NCI-H187 (cell line): ENCODE measurements at places on chromosomes 12 and 14.

- DNase-seq = no peak
Measured at GRCh38 chr12:132801741-132802140, 26.9 kb downstream of the GOLGA3 start.

DNA sequence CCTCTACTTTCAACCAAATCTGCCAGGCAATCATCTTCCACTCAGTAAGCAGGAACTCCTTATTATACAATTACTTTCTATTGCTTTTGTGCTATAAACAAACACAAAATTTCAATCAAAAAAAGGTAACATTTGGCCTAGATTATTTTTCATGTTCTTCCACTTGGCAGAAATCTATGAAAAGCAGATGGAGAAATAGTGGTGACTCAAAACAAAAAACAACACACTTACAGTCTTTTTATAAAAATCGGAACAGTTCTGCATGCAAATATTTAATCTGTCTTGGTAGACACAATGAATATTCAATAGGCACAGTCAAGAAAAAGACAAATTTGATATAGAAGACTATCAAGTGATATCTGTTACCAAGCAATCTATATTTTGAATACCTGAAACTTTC, 376.8 kb downstream of the RPS29 start:
- DNase-seq = no peak

GRCh38 chr14:34056046-34056445, 105.2 kb upstream of the EGLN3 start:
- DNase-seq = no peak

DNA sequence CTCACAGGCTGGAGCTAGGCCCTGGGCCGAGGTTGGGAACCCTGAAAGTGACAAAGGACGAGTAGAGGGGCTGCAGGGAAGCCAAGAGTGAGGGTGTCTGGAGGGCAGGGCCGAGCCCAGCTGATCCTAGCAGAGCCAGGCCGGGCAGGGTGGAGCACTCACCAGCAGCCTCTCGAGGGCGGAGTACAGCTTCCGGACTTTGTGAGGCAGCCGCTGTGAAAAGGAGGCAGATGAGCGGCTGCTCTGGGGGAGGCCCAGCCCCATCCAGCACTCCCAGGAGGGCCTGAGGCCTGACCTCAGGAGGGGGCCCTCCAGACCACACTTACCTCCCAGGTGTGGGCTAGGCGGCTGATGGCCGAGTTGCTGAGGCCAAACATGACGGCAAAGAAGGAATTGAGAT, 14.7 kb upstream of the ENDOU start:
- no peak for DNase-seq

GRCh38 chr12:2137711-2138110, 84.9 kb downstream of the CACNA1C start:
- DNase-seq = no peak

DNA sequence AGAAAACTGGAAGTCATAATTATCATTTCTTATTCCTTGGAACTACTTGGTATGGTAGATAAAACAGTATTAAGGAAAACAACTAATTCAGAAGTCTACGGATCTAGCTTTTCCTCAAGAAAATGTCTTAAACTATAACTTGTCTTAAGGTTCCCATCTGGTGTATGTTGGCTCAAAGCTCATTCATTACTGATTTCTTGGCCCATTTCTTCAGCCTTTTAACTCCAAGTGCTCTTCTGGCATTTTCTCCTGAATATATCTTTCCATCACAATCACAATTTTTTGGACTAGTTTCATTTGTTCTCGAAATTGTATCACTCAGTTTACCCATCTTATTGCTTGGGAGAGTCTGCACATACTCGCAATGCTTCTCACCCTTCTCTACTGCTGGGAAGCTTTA, 150.1 kb downstream of the C12orf50 start:
- DNase-seq = no peak

GRCh38 chr12:113634474-113634873, 162.8 kb upstream of the LHX5 start:
- no peak for DNase-seq

DNA sequence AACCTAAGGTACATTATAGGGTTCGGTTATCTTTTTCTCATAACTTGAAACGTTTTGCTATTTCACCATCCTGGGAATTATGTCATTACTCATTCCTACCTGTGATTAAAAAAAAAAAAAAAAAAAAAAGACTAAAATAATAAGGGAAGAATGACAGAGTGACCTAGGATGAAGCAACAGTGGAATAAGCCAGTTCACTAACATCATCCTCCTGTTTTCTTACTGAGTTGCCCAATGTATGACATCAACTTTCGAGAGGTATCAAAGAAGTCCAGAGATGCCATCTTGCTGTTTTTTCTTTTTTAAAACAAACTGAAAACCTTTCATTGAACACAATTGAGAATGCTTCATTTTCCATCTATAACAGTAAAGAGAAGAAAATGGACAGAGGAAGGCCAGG, 42.8 kb downstream of the AMN start:
- DNase-seq = no peak

GRCh38 chr12:95173392-95174251, 43.6 kb downstream of the FGD6 start:
- no peak for DNase-seq

DNA sequence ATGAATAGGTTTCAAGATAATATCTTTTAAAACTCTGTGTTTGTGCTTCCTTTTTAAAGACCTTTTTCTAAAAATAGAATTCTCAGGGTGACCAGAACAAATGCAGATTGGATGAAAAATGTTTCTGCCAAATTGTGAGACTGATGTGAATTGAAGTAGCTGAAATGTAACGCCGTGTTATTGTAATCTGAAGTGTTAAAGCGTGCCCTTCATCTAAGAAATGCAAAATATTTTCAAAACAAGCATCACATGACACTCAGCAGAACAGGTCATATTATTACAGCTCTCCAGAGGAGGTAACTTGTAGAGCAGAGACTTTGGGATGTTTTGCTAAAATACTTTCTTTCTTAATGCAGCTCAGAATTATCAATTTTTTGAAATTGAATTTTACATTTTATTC, 90.0 kb upstream of the PLEKHA5 start:
- no peak for DNase-seq

DNA sequence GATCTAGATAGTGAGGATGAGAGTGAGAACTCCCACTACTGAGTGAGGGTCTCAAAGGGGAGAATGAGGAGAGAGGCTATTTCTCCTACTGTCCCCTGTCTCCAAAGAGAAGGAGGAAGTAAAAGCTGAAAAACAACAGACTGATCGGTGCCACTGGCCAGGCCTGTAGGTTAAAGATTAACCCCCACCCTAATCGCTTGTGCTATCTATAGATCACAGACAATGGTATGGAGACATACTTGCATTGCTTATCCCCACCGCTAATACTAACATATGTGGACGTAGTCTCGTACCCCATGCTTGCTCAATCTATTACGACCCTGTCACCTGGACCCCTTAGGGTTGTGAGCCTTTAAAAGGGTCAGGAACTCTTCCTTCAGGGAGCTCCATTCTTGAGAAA, 777.9 kb upstream of the TMEM132C start:
- DNase-seq = no peak

DNA sequence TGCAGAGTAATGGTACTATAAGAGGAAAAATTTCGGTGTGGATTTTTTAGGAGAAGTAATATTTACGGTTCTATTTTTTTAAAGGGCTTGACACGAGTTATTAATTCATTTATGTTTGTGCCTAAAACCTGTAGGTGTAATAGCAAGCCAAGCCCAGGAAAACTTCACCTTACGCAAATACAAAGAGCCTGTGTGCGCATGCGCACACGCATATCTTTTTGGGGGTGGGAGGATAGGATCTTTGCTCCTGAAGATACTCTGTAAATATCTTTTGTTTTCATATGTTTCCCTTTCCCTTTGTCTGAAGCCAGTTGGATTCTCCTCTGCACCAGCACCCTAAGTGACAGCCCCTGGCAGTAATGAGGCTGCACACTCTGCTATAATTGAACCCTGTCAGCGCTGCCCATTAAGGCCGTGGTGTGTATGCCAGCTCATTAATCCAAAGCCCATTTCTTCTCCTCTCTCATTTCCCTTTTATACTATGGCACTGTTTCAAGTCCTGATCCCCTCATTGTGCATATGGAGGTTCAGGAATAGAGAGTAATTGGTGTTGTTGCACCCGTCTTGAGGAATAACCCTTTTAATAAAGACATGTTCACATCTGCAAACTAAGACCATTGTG, 327.2 kb upstream of the E2F7 start:
- no peak for DNase-seq

DNA sequence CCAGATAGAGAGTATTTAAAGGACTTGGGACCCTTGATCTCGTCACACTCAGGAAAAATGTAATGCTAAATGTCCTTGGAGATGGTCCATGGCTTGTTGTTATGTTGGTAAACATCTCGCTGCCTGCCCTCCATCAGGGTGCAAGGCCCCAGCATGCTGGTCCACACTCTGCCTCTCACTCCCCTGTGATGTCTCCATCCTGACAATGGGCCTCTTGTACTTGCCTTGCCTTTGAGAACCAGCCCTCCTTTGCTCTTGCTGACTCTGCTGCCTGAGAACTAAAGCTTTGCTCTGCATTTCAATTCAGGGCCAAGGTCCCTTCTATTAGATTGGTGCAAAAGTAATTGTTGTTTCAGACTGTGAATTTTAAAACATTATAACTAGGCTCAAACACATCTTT, 131.0 kb upstream of the LMNTD1 start:
- DNase-seq = no peak

DNA sequence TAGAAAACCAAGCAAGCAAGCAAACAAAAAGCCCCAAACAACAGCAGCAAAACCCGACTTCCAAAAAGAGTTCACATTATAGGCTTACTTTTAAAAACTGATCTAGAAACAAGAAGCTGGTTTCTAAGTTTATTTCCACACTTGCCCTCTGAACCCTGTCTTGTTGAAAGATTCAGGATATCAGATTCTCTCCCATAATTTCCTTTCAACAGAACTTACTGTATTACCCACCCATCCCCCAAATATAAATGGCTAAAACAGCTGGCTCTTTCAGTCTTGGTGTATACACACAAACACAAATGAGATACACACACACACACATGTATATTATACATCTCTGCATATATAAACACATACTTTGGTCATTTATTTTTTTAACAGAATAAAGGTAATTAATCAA, 460.9 kb downstream of the ZFP36L1 start:
- no peak for DNase-seq

- DNase-seq = no peak
Measured at GRCh38 chr14:104282332-104283196, 144.2 kb downstream of the KIF26A start.

GRCh38 chr14:64502887-64503433, 678 bp downstream of the ZBTB25 start:
- DNase-seq = no peak

DNA sequence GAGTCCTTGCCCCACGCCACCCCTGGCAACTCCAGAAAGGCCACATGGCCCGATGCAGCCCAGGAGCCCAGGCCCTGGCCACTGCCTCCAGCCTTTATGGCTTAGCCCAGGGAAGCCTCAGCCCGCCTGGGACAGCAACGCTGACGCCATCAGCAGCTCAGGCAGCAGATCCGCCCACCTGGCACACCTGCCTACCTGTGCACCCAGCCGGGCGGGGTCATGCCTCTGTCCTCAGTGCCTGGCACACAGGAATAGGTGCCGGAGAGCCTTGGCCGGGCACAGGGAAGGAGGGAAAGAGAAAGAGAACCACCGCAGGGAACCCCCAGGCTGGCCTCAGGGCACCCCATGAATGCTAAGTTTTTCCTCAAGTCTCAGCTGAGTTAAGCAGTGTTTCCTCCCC, 21.1 kb downstream of the BEGAIN start:
- DNase-seq = no peak

- DNase-seq = no peak
Measured at GRCh38 chr14:35688126-35688826, 120.8 kb downstream of the RALGAPA1 start.

- DNase-seq = no peak
Measured at GRCh38 chr12:28780096-28780495, 369.0 kb upstream of the FAR2 start.

GRCh38 chr14:53391631-53392285, 238.6 kb upstream of the DDHD1 start:
- DNase-seq = no peak

- no peak for DNase-seq
Measured at GRCh38 chr14:30299915-30300314, 259.0 kb upstream of the G2E3 start.

GRCh38 chr12:124437617-124438436, 129.6 kb downstream of the NCOR2 start:
- no peak for DNase-seq

GRCh38 chr12:46160101-46160980, 108.5 kb downstream of the SLC38A1 start:
- DNase-seq = peak; percentile 44

DNA sequence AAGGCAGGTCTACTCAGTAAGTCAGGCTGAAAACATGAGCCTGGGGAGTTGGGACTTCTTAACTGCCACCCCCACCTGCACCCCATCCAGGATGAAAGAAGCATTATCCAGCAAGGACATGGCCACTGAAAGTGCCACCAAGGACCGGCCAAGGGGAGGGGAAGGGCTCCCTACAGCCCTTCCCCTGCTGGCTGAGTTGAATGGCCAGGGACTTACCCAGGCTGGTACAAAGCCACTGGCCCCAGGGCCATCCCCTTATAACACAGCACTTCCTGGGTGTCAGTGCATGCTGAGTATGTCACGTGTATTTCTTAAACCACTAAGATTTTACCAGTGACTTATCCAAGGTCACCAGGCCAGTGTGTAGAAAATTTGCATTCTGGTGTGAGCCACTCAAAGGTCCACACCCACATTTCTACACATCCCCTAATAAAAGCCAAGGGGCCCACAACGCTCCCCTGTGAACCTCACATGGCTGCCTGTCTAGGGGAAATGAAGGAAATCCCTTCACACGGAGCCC, 29.3 kb upstream of the ZFP36L1 start:
- DNase-seq = no peak

DNA sequence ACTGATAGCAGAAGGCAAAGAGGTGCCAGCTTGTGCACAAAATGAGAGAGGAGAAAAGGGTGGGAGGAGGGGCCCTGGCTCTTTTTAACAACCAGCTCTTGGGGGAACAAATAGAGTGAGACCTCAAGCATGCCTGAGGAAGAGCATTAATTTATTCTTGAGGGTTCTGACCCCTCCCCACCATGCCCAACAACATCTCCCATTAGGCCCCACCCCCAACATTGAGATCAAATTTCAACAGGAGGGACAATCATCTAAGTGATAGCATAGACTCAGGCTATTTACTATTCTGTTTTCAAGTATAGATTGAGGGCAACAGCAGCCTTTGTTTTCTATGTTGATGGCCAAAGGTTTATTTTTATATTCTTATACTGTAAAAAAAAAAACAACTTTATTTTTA, 59.7 kb downstream of the FUT8 start:
- peak; percentile 90 for DNase-seq

GRCh38 chr14:56374421-56374820, 205.2 kb upstream of the TMEM260 start:
- DNase-seq = no peak

DNA sequence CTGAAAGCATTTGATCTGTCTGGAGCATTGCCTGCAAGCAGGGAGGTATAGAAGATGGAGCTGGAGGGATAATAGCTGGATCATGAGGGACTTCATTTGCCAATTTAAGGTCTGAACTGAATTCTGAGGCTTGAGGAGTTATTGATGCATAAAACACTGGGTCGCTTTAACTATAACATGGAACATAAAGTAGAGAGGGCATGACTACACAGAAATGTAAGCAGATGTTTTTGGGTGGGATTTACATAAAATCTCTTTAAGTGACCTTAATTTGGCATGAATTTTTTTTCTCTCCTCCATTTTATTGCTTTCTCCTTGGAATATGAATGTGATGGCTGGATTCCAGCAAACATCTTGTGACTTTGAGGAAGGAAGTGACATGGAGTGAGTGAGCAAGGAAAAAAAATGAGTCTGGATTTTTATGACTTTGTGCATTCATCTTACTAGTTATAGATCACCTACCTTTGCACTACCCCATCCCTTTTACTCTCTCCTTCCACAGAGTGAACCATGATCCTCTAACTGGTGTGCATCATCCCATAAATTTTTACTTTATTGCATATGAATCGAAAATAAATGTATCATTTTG, 356.0 kb downstream of the DUSP6 start:
- no peak for DNase-seq
